ENCODE measurements at places on chromosomes 13 and 19.

GRCh38 chr19:4108767-4109625 lies 14.9 kb downstream of the MAP2K2 start:
- no peak for DNase-seq

GRCh38 chr19:31450696-31451095 lies 101.5 kb upstream of the TSHZ3 start:
- DNase-seq = no peak

DNA sequence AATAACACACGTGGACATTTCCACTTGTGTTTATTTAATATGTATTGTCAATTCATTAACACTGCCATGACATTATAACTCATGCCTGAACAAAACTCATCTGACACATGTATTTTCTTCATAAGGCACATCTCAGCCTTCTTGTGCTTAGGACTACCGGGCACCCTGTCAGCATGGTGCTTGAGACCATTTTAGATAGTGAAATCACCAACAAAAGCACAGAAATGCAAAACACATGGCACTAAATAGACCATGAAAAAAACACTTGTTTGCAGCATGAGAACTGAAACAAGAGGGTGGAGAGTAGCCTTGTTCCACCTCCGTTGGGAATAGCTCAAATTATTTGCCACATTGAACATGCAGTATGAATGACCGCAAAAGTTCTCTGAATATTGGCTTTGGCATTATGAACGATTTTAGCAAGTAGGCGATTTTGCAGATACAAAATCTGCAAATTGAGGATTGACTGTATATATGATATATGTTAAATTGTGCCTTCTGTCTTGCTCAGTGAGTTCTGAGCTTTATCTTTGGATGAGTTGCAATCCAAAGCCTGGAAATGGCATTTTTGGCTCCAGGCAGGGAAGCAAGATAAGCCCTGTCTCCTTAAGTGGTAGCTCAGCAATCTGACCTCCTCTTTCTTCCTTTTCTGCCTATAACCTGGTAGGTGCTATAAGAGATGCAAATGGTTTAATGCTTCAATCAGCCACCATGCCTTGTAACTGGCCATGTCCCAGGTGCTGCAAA lies 328.2 kb downstream of the HS6ST3 start:
- DNase-seq = no peak

DNA sequence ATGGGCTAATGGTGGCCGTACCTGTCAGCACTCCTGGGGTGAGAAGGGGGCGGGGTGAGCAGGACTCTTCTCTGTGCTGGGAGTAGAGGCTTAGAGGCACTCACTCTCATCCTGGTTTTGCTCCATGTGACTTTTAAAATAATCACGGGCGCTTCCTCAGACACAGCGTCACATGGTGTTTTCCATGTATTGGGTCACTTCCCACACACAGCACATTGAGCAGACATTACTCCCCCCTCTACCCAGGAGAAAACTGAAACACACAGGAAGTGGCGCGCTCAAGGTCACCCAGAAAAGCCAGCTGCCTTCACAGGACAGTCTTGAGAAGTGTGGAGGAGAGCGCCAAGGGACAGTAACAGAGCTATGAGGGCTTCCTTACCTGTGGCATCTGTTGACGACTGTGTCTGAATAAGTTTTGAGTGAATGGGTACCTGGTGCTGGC lies 23.2 kb downstream of the SPATA13 start:
- no peak for DNase-seq

DNA sequence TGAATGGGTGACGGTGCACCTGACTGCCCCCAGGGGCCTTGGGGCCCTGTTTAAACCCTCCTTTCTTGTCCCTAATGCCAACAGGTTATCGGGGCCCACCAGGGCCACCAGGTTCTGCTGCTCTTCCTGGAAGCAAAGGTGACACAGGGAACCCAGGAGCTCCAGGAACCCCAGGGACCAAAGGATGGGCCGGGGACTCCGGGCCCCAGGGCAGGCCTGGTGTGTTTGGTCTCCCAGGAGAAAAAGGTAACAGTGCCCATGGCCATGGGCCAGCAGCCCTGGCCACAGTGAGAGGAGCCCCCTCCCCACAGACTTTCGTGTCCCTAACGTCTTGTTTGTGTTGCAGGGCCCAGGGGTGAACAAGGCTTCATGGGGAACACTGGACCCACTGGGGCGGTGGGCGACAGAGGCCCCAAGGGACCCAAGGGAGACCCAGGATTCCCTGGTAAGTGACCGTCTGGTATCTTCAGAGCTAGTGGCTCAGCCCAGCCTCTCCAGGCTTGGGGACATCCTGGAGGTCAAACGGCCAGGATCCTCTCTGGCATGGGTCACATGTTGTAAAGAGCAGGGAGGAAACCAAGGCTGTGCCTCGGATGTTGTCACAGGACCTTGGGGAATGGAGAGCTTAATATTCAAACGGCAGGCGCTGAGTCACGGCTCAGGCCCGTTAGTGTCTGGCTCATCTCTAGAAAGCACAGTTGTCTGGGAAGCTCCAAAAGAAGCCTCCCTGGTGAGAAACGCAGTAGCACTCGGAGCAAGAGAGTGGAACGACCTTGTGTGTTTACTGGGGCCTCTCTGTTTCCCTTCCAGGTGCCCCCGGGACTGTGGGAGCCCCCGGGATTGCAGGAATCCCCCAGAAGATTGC lies 58.3 kb downstream of the RAB20 start:
- DNase-seq = no peak

- DNase-seq = no peak
Measured at GRCh38 chr19:21603431-21604231, 98.2 kb downstream of the ZNF429 start.

DNA sequence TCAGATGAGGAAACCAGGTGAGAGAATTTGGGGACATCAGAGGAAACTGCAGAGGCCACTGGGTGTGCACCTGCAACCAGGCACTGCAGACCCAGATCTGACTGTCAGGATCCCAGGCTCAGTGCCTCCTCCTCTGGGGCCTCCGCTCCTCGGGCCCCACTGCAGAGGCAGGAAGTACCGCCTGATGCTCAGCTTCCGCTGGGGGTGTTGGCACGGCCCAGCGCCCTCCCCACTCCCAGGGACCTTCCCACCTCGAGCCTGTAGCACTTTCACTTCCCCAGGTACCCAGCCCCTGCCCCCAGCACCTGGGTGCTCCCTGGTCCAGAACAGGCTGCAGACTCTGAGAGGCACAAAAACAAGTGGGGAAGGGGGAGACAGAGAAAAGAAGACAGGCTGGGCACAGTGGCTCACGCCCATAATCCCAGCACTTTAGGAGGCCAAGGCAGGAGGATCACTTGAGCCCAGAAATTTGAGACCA lies 1.4 kb upstream of the CD37 start:
- no peak for DNase-seq

GRCh38 chr13:35260316-35260715 lies 216.2 kb downstream of the MAB21L1 start:
- no peak for DNase-seq

DNA sequence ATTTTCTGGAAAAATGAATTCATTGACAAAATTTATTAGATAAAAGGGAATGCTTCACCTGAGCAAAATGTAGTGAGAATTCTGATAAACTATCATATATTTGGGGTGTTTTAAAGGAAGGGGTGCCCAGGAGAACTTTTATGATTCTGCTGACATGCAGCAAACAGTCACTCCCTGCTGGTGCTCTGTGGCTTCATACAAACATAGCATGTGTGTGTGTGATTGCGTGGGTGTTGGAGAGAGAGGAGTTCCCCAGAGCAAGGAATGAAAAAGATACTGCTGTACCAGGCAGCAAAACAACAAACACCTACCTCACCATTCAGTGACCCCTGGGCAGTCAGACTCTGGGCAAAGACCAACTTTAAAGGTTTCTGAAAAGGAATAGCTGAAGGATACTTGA lies 546.7 kb downstream of the RFC3 start:
- DNase-seq = no peak

DNA sequence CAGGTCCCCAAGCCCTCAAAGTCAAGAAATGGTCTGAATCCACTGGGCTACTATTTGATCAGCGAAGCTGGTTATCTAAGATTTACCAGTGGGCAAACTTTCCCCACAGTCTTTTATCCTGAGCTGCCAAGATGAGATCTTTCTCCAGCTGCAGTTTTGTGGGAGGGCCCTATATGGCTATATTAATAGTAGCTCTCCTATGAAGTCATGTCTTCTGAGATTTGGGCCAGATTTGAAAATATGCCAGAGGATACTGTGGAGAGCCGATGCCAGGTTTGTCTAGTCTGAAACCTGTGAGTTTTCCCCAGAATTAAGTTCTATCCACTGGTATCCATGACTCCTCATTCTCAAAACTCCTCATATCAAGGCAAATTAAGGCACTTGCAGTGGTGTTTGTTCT lies 173.2 kb downstream of the FLT1 start:
- DNase-seq = no peak

DNA sequence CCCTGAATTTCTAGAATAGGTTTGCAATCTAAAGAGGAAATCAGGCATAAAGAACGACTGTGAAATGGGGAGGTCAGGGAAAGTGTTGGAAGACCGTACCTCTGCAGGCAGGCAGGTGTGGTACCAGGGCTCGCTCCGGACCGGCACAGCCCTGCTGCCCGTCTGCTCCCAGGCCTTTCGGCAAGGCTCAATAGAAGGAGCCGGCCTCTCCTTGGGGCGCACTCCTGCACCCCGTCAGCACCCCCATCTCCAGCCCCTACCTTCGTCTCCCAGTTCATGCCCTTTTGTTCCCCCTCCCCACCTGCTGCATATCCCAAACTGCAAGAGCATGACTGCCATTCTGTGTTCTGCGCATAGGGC lies 139.8 kb upstream of the SOX1 start:
- DNase-seq = no peak

All from NCI-H1105 (cell line).